ENCODE measurements at places on chromosomes 3 and 15. TPM values are rescaled to one million over a fixed set of nuclear protein-coding genes. Genes with fewer than 3 reads are reported as not detected.

Gene SIDT1
- total RNA-seq = 3.1 TPM

Gene IL17RD
- total RNA-seq = 46.1 TPM

Gene GOLGA6D
- not detected for total RNA-seq

Gene CYP8B1
- total RNA-seq = not detected

Gene RGMA
- total RNA-seq = 36.2 TPM
